ENCODE measurements at places on chromosomes 2 and 18. TPM values are rescaled to one million over a fixed set of nuclear protein-coding genes. Genes with fewer than 3 reads are reported as not detected.

FAM237A gene
- total RNA-seq: not detected

USP37 gene
- total RNA-seq: 10.7 TPM

HAUS1 gene
- 21.1 TPM for total RNA-seq

CLEC4F gene
- total RNA-seq: not detected

LINC00305 gene
- not detected for total RNA-seq

DCDC2C gene
- not detected for total RNA-seq

PROKR1 gene
- total RNA-seq: not detected

CAPN14 gene
- total RNA-seq: under 0.01 TPM

SP5 gene
- total RNA-seq: not detected

HOXD11 gene
- 0.14 TPM for total RNA-seq

PAX8 gene
- 0.14 TPM for total RNA-seq

HTR2B gene
- total RNA-seq: 6.0 TPM

Measured in smooth muscle cell of bladder (primary cell).